ENCODE measurements at places on chromosomes 7 and 10.

DNA sequence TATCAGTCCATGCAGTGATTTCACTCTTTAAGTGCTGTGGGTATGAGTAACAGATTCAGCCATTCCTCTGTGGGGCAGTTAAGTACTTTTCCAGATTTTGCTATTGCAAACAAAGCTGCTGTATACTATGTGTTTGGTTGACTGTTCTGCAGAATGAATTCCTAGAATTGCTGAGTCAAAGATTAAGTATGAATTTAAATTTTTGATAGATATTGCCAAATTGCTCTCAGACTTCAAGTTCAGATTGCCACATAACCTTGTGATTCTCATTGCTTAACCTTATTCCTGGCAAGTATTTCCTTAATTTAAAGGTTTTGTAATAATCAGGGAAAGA lies 21.6 kb upstream of the SAR1A start:
- DNase-seq: no peak

GRCh38 chr10:89591111-89591795 lies 53.8 kb downstream of the PANK1 start:
- DNase-seq: no peak

GRCh38 chr10:21759232-21759631 lies 225.2 kb downstream of the MLLT10 start:
- no peak for DNase-seq

DNA sequence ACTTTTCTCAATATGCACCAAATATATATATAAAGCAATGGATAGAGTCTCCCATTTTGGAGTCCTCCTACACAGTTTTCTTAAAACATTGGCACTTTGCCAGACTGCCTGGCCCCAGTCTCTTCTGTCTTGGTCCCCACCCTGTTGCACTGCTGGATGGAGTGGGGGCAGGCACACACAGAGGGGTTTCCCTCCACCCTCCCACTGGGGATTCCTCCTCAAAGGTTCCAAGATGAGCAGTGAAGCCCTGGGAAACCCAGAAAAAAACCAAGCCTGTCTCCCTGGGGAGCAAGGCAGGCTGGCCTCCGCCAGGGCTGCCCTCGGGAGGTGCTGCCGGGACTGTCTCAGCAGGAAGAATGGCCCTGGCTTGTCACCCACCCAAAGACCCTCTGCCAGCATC lies 68.0 kb downstream of the SH3PXD2A start:
- no peak for DNase-seq

GRCh38 chr7:44720301-44720700 lies 28.3 kb upstream of the ZMIZ2 start:
- no peak for DNase-seq

GRCh38 chr7:5183155-5183554 lies 6.9 kb upstream of the WIPI2 start:
- no peak for DNase-seq

- DNase-seq: no peak
These were observed 8.6 kb downstream of the MRC1 start for GRCh38 chr10:17817790-17818189.

DNA sequence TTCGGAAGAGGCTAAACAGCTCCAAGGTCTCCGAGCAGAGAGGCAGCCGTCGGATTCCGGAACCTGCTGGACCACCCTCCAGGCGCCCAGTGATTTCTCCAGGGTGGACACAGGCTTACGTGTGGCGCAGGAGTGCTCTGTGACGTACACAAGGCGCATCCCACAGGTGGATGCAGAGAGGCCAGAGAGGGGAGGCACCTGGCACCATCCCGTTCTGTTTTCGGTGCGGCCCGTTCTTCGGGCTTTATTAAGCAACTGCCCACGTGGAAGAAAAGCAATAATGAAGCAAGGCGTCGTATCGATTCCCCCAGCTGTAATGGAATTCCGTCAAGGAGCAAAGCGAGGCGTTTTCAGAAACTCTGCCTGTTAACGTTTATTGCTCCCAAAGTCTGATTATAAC lies 163.6 kb downstream of the PTPRN2 start:
- DNase-seq: no peak

DNA sequence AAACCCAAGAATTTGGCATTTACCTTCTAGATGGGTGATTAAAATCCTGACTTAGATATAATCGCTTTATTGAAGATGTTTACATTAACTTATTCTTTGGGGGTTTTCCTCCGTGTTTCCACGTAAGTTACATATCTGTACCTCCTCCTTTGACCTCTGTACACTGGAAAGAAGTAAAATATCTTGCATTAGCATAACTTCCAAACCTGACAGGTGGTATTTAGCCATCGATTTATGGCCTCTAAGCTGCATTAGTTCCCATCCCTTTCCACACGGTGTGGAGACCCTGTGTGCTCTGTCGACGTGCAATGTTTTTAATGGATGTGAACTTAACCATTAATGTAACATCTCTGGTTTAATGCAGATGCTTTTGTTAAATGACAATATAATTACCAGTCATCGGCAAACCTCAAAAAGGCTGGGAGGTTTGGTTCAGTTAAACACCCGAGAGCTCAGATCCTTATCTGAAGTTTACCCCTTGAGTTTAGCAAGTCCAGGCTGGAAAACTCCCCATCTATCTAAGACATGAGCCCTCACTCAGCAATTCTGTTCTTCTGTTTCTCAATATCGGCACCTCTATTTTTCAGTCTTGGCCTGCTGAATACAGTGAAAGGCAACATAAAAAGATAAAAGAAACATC lies 295.2 kb downstream of the GATA3 start:
- no peak for DNase-seq

- peak; percentile 41 for DNase-seq
These were observed 16.2 kb downstream of the LDB3 start for GRCh38 chr10:86684331-86685097.

GRCh38 chr7:141974831-141975230 lies 1.3 kb upstream of the TAS2R38 start:
- DNase-seq: no peak

- DNase-seq: no peak
These were observed 34.0 kb downstream of the GNA12 start for GRCh38 chr7:2809903-2810625.

DNA sequence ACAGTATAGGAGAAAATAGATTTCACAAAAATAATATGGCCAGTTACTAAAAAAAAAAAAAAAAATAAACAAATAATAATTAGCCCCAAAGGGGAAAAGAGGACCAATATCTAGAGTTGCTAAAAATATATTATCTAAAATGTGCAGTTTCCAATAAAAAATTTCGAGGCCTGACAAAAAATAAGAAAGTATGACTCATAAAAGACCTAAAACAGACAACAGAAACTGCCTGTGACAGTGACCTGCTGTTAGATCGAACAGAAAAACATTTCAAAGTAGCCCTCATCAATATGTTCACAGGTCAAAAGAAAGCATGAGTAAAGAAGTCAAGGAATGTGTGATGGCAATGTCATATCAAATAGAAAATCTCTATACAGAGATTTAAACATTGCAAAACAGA lies 11.8 kb upstream of the TSPAN12 start:
- DNase-seq: no peak

- DNase-seq: no peak
These were observed 87.9 kb downstream of the KMT2E start for GRCh38 chr7:105101864-105102263.

GRCh38 chr7:5421714-5422395 lies 1.8 kb downstream of the TNRC18 start:
- DNase-seq: peak; percentile 88

DNA sequence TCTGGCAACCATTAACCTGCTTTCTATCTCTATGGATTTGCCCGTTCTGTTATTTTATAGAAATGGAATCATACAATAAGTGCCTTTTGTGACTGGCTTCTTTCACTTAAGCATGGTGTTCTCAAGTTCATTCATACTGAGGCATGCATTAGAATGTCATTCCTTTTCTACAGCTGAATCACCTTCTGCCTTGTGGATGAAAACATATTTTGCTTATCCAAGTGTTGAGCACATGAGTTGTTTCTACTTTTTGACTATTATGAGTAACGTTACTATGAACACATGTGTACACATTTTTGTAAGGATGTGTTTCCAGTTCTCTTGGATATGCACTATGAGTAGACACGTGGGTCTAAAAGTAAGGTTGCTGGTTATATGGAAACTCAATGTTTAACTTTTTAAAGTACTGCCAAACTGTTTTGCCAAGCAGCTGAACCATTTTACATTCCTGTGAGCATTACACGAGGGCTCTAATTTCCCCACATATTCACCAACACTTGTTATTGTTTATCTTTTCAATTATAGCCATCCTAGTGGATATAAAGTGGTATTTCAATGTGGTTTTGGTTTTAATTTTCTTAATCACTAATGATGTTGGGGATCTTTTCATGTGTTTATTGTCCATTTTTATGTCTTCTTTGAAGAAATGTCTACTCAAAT lies 241.3 kb downstream of the FANK1 start:
- DNase-seq: no peak

DNA sequence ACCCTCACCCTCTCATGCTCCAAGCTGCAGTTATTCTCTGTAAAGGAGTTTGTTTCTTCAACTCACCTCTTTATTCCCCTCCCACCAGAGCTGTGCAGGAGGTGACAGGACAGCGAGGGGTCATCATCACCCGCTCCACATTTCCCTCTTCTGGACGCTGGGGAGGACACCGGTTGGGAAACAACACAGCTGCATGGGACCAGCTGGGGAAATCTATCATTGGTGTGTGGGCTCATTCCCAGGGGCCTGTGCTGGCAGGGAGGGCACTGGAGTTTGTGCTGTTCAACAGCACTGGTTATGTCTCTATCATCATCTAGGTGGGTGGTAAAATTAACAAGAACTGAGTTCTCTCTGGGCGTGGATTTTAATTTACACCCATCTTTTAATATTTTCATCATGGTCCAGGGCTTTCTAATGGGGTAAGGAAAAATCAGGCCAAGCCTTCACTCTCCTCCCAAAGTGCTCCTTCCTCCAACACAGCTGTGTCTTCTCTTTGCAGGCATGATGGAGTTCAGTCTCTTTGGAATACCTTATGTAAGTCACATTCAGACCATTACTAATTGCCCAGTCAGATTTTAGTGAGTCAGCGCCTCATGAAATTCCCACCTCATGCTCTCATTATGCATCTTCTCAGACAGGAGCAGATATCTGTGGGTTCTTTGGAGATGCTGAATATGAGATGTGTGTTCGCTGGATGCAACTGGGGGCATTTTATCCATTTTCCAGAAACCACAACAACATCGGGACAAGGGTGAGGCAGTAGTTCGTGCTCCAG lies 61.6 kb downstream of the PRSS58 start:
- no peak for DNase-seq

DNA sequence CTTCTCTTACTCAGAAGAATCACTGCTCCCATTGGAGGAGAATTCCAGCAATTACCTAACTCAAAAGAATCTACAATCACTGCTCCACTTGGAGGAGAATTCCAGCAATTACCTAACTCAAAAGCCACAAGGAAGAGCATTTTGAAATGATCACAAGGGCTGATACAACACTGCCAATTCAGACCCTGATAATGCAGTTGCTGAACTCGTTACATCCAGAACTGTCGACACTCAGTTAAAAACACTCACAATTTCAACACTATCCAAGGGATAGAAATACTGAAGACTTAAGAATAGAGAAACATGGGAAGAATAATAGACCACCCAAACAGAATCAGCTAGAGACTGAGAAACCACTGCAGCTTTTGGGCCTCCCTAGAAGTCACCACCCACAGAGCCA lies 27.8 kb downstream of the AFAP1L2 start:
- no peak for DNase-seq

DNA sequence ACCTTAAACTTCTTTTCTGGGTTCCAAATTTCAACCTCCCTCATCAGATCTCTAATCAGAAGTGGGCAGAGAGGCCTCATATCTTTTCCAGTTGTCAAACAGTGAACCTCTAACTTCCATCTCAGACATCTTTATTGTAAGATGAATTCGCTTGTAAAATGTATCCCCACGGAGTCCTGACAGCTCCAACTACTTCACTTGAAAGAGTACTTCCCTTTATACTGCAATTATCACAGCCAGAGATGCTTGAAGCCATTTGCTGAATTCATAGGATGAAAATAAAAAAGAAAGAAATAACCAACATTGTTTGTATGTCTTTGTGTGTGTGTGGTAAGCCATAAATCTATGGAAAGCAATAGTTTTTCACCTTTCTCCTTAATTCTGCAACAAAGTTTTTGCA lies 175.2 kb downstream of the GRM3 start:
- no peak for DNase-seq

- DNase-seq: peak; percentile 78
These were observed 2.1 kb downstream of the MXI1 start for GRCh38 chr10:110209454-110209925.

- DNase-seq: no peak
These were observed 60.4 kb upstream of the RAPGEF5 start for GRCh38 chr7:22417349-22417748.

- no peak for DNase-seq
These were observed 17.5 kb upstream of the SNX8 start for GRCh38 chr7:2331707-2332106.

DNA sequence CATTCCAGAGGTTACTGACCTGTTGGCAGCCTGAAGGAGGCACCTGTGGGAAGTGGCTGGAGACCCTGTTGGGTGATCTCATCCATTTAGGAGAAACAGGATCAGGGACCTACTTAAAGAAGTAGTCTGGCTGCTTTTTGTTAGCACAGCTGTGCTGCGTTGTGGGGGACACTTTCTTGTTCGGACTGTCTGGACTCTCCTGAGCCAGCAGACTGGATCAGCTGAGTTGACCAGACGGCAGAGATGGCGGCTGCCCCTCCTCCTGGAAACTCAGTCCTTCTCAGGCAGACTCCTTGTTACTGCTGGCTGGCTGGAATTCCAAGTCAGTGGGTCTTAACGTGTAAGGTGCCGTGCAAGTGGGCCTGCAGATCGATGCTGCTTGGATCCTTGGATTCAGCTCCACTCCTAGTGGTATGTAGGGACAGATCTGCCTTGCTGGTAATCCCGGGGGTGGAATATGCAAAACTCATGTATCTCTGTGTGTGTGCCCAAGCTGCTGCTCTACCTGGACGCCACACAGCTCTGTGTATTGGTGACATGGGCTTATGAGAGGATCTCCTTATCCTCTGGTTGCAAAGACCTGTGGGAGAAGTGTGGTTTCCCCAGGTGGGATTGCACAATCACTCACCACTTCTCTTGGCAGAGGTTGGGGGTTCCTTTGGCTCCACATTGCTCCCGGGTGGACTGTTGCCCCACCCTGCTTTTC lies 87.3 kb downstream of the CCSER2 start:
- no peak for DNase-seq

DNA sequence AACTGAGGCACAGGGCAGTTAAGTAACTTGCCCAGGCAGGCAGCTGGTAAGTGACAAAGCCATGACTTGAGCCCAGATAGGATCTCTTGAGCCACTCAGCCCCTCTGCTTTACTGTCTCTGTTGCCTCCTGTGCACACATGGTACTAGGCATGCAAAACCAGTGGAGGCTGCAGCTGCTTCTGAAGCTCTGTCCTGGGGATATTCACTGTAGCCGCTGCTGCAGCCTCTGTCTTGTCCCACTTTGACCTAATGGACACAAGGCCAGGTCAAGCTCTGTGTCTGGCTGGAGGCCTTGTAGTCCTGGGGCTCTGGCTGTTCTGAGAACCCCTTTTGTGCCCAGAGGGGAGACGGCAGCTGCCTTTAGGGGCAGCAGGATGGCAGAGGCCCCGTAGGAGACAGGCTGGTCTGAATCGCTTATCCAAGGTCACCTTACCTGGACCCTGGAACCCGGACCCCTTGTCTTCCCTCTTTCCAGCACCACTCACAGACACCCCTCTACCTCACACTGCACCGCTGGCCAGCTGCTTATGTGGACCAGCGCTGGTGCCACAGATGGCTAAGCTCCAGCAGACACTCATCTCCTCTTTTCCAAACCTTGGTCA lies 57.6 kb downstream of the TSPAN15 start:
- no peak for DNase-seq
